SK-N-SH (cell line): ENCODE measurements at places on chromosomes 12 and 14.

DNA sequence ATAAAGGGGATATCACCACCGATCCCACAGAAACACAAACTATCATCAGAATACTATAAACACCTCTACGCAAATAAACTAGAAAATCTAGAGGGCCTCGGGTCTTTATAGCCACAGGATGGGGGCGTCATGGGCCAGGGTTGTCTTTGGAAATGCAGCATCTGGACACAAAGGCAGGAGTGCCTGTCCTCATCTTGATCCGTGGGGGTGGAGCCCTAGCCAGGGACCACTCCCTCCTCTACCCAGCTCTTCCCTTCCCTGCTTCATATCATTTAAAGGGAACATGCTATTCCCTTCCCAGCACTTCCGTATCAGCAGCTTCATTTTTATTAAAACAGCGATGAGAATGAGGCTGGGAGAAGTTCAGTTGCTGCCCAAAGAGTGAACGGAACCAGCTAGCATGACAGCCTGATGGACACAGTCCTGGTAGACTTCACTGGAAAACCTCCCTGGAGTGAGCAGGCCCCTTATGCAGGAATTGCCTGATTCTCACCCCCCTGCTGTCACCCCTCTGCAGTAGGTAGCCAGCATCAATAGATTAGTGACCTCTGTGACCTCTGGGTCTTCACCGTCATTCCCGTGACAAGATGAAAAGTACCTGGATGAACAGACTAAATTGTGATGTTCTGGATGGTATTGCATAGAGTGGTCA is 251.4 kb upstream of the RGS6 start:
- no peak for DNase-seq

- DNase-seq, result peak; percentile 46
Measured at GRCh38 chr12:98725476-98726247, 80.6 kb downstream of the APAF1 start.

DNA sequence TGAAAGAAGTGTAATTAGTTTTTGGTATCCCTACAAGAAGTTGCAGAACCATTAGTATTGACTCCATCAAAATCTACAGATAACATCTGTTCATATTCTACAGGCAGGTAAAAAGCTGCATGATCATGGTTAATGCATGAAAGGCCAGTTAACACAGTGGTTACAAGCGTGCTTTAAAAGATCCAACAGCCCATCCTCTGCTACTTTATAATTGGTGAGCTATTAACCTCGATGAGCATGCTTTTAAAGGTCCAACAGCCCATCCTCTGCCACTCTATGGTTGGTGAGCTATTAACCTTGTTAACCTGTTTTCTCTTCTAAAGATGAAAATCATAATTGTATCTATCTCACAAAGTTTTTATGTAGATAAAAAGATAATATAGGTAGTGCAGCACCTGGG is 289.3 kb downstream of the DUSP6 start:
- DNase-seq, result no peak

DNA sequence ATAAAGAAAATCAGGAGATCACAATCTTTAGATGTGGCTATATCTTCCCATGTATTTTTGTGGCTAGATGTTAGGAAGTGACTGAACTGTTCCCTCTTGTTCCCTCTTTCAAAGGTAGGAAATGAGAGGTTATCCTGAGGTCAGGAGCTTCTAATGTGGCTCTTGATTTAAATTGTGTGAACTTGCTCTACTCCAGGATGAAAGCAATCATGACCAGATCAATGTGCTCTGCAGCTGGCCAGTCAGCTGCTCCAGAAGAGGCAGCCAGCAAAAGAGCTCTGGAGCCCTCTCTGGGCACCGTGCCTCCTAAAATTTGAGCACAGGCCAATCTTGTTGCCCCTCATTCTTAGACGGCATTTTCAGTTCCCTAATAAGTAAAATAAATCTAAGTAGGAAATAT is 32.0 kb downstream of the CDK17 start:
- no peak for DNase-seq

DNA sequence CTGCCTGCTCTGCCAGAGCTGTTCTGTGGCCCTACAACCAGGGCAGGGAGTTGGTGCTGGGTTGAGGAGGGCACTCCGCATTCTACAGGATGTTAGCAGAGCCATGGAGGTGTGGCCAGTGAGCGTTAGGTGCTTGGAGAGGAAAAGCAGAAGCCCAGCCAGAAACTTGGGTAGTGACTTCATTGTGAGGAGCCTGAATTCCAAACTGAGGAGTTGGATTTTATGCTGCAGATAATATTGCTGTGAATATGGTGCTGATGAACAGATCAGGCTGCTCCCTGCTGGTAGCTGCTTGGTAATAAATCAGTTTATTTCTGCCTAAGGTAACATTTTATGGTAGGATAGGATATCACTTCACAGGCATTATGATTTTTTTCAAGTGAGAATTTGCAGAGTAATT is 7.1 kb upstream of the CCDC175 start:
- DNase-seq, result no peak

GRCh38 chr12:47021298-47021697 is 58.1 kb upstream of the PCED1B start:
- DNase-seq, result peak; percentile 17

- no peak for DNase-seq
Measured at GRCh38 chr12:28500373-28501024, 310.2 kb downstream of the CCDC91 start.

GRCh38 chr12:116604178-116604895 is 45.2 kb downstream of the MAP1LC3B2 start:
- DNase-seq, result no peak

GRCh38 chr12:30753233-30753632 is 1.5 kb downstream of the CAPRIN2 start:
- DNase-seq, result peak; percentile 64

DNA sequence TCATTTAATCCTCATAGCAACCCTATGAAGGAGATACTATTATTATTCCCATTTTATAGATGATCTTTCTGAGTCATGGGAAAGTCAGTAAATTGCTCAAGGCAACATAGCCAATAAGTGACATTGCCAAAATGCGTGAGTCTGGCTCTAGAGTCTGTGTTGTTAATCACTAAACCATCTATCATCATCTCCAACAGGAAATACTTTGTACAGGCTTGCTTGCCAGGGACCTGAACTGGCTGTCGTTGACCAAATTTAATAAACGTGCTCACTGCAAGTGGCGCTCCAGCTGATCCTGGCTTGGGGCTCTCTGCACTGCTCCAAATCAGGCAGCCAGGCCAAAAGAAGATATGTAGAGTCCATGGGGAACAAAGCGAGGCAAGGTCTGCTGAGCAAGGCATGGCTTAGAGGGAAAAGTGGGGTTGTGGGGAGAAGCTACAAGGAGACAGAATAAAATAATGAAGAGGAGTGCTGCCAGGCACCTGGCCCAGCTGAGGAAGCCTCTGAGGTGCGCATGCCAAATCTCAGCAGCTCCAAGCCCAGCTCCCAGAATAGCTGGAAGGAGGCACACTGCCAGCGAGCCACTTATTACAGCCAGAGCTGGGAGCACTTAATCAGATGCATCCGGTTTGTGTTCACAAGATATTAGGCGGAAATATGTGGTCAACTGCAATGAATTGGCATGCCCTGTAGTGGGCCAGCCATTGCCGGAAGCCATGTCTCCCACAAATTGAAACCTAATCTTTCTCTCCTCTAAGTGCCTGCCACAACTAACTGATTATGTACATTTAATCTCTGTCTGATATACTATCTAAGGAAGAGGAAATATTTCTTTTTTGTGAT is 43.3 kb upstream of the PTPRO start:
- DNase-seq, result peak; percentile 63

DNA sequence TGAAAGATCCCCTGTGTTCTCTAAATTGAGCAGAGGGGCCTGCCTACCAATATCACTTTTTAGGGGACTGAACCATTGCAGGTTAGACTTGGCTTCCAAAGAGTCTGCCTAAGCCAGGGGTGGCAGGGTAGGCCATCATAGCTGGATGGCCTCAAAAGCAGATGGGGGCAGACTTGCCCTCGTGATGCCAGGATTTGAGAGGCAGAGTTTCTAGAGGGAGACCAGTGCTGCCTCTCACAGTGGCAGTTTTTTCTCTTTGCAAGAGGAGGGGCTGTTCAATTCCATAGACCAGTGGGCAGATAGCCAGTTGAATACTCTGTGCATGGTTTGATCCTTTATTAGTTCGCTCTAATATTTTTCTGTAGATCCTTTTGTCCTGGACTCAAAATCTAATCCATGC is 23.8 kb upstream of the SMCO2 start:
- DNase-seq, result no peak

- no peak for DNase-seq
Measured at GRCh38 chr14:52402812-52403526, 88.9 kb downstream of the PTGER2 start.

GRCh38 chr14:100221533-100222223 is 17.3 kb upstream of the YY1 start:
- no peak for DNase-seq

GRCh38 chr14:58752289-58752688 is 114.5 kb downstream of the DACT1 start:
- DNase-seq, result no peak

- no peak for DNase-seq
Measured at GRCh38 chr14:65346895-65347294, 65.6 kb upstream of the FUT8 start.

DNA sequence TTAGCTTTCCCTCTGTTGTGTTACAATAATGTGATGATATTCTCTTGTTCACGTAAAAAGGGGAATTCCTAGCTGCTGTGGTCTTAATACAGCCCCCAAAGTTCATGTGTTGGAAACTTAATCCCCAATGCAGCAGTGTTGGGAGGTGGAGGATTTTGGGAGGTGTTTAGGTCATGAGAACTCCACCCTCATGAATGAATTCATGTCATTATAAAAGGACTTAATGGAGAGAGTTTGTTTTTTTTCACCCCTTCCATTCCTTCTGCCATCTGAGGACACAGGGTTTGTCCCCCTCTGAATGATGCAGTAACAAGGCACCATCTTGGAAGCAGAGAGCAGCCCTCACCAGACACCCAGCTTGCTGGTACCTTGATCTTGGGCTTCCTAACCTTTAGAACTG is 253.4 kb upstream of the DDHD1 start:
- DNase-seq, result no peak

- DNase-seq, result peak; percentile 39
Measured at GRCh38 chr12:112788205-112788604, 3.3 kb upstream of the RPH3A start.
